ENCODE measurements at places on chromosomes 3 and 15.

GRCh38 chr3:73086071-73086494, 24.6 kb downstream of the EBLN2 start:
- DNase-seq, result peak; percentile 89

DNA sequence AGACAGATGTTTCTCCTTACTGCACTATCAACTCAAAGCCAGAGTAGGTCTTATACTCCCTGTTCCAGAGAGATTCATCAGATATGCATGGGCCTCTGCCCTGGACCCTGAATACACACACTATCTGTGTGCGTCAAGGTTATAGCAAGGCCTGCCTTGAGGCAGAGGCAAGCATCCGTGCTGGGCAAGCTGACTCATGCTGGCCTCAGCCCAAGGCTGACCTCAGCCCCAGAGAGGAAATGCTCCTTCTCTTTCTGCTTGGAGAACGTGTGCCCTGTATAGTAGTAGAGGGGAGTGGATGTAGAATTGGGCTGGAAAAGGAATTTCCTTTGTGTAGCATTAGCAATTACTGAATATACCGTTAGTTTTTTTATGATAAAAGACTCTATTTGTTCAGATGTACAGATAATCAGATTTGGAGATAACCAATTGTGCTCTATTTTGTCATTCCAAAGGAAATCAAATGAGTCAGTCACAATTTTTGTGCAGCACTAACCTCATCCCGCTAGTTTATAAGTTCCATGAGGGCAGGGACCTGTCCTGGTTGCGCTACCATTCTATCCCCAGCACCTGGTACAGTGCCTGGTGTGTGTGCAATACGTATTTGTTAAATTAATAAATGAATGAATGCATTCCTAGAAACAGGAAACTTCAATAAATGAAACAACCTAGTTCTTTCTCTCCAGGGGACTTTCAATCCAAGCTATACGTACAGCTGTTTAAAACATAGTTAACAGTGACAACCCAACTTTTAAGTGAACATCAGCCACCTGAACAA, 13.3 kb upstream of the PAQR9 start:
- no peak for DNase-seq

DNA sequence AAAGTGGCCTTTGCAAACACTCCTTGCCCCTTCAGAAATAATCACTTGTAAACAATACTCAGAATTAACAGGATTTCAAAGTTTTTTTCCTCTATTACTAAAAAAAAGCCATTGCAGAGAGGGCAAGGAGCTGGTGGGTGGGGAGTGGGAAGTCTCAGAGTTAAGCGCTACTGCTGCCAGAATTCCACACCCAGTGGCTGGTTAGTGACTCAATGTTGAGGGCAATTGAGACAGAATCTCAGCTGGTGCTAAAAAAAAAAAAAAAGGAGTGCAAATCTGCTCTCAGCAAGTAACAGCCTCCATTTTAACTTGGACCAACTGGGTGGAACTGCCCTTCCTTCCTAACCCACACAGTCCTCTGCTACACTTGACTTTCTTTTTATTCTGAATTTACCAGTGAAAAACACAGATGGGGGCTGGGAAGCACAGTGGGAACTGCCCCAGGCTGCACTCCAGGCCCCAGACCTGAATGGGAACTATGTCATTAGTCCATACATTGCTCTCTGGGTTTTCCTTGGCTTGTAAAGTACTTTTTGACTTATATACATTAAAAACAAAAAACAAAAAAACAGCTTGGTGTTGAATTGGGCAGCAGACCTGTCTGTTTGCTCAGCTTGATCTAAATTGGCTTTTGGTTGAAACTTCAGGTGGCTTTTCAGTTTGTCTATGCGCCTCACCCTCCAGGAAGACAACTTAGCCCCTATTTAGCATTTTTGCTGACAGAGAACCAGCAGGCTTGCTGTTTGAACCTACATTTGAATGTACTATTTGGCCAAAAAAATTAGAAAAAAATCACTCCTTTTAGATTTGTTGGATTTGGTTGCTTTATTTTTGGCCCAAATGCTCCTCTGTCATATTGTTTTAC, 357.8 kb upstream of the TBL1XR1 start:
- DNase-seq, result peak; percentile 20

DNA sequence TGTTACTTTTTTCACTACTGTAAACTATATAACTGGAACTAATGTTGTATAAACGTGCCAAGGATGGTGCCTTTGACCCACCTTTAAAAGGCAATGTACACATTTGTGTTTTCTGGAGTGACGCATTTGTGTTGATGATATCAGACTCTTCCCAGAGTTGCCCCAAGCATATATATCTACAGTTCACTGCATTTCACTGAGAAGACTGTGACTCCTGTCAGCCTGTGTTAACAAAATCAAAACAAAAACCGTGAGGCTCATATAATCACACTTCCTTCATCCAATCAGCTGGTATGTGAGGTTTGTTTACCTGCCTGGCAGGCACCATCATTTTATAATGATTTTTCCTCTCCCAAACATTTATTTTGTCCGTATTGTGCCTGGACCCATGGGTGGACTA, 117.6 kb upstream of the ROBO1 start:
- DNase-seq, result no peak

GRCh38 chr3:3675801-3676200, 123.4 kb upstream of the LRRN1 start:
- DNase-seq, result no peak

- DNase-seq, result no peak
Measured at GRCh38 chr3:141093397-141093796, 42.2 kb downstream of the SPSB4 start.

- DNase-seq, result no peak
Measured at GRCh38 chr3:171531716-171532115, 71.5 kb upstream of the TNIK start.

DNA sequence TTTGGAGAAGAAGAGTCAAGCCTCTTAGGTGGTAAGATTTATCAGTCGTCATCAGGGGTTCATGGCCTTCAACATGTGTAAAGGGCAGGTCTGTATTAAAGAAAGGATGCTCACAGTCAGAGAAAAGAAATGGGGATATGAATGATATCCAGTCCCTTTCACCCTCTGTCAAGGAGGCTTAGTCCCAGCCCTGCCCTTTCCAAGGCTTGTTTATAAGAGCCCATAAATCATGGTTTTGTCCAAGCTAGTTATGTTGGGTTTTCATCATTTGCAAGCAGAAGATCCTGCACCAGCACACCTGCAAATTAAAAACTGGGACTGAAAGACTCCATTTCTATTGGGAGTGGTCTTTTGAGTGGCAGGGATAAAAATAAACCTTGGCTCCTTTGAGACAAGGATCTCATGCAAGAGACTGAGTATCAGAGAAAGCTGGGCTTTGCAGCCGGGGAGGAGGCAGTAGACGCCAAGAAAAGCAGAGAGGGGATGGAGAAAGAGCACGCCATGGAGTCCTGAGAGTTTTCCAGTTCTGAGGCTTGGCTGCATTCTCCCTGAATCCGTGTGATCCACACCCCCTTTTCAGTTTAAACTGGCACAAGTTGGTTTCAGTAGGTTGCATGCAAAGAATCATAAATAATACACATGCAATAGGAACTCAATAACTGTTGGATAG, 12.6 kb upstream of the PDIA5 start:
- DNase-seq, result no peak

DNA sequence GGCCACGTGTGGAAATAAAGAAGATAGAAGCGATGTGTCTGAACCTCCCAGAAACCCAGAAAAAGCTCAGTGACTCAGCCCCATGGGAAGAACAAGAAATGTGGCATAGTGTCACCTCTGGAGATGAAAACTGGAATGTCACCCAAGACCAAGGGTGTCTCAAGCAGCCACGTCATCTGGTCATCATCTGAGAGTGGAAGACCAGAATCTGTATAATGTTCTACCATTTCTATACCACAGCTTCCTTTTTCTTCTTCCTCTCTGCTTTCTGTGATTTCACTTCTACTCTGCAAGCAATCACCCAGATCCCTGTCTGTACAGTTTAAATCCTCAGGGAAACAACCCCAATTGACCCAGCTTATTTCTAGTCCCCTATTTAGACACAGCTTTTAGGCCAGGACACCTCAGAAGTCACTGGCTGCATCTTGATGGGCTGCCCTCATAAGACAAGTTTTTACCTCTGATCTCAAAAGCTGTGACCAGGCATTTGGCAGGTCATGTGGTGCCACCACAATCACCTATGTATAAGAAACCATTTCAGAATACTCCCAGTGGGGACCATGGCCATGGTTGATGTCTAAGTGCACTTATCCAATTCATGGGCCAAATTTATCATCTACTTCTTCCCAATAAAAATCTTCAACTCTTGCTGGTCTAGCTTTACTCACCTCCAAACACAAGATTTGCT, 278.5 kb upstream of the UMPS start:
- DNase-seq, result no peak

- DNase-seq, result no peak
Measured at GRCh38 chr3:64909757-64910467, 222.1 kb upstream of the ADAMTS9 start.

- DNase-seq, result no peak
Measured at GRCh38 chr3:197376020-197376419, 77.6 kb upstream of the DLG1 start.

DNA sequence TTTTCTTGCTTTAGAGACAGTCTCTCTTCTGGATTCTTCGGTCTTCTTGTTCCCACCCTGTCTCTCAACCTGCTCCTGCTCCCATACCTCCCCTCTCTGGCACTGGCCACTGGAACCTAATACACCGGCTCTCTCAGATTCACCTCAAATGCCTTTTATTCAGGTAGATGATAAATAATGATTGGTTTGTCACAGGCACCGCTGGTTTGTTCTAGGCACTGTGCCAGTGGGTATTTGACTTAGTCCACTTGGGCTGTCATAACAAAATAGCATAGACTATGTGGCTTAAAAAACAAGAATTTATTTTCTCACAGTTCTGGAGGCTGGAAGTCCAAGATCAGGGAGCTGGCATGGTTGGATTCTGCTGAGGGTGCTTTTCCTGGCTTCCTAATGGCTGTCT, 278.2 kb upstream of the STT3B start:
- DNase-seq, result no peak

- peak; percentile 74 for DNase-seq
Measured at GRCh38 chr15:40857601-40858341, 13.9 kb downstream of the SPINT1 start.
